ENCODE measurements at places on chromosomes 5 and 9.
A peak's percentile ranks its signal among the peaks of the same experiment; 100 is the strongest.

DNA sequence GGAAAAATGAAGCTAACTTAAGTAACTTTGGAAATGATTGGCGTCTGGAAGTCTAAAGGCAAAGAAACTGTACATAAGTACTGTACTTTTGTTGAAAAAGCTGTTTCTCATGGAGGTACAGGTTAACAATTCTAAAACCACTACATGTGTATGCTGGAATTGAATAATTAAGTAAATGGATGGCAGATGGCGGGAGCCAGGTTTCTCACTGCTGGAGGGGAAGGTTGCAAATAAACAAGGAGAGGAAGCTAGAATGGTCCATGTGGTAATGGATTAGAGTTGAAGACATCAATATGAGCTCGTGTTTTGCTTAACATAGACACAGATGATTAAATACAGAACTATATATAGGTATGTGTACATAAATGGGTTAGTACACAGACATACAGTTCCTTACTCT is 43.2 kb upstream of the ASTN2 start:
- DNase-seq, result no peak

- no peak for DNase-seq
Observed at GRCh38 chr5:73968729-73969128, 342.7 kb downstream of the ARHGEF28 start.

- DNase-seq, result no peak
Observed at GRCh38 chr5:148716716-148717115, 62.4 kb upstream of the HTR4 start.

DNA sequence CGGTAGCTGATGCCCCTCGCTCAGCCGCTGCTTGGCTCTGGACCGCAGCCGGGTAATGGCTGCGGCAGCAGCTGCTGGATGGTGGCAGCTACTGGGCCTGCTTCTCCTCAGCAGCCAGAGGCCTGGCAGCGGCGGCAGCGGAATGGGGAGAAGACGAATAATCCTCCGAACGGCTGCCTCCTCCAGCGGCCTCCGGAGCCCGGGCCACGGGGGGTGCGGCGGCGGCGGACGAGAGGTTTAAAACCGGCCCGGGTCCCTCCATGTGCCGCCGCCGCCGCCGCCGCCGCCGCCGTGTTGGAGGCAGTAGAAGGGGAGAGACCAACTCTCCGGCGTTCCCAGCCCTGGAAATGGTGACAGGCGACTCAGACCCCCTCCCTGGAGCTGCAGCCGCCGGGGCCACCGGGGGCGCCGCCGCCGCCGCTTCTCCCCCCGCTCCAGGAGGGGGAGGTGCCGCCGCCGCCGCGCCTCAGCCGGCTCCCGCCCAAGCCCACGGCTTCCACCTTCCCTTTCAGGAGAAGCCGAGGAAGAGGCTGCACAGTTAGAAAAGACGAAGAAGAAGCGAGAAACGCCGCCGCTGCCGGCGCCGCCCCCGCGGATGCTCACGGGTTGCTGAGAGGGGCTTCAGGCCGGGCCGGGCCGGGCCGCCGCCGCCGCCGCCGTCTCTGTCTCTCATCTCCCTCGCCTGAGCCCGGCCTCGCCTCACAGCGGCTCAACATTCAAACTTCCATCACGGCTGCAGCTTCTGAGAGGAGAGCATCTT is 118.4 kb upstream of the PRSS3 start:
- DNase-seq, result peak; percentile 85

GRCh38 chr9:117340422-117340821 is 74.4 kb downstream of the ASTN2 start:
- no peak for DNase-seq

DNA sequence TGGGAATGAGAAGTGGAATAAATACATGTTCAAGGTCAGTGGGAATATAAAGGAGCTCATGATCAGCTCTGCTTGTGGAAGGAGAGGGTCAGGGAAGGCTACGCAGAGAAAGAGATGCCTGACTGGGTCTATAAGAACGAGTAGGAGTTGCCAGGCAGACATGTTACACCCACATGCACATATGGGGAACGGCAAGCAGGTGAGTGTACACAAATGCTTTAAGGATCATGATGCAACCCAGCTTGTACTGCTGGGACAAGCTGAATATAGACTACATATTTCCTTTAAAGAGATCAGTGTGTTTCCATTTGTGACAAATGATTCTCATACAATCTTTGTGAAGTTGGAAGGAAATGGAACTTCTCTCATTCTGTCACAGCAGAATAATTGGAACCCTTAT is 141.7 kb downstream of the SPOCK1 start:
- DNase-seq, result no peak

GRCh38 chr5:36360307-36360706 is 58.6 kb upstream of the RANBP3L start:
- DNase-seq, result no peak

- DNase-seq, result no peak
Observed at GRCh38 chr5:142807372-142807911, 37.3 kb downstream of the ARHGAP26 start.

DNA sequence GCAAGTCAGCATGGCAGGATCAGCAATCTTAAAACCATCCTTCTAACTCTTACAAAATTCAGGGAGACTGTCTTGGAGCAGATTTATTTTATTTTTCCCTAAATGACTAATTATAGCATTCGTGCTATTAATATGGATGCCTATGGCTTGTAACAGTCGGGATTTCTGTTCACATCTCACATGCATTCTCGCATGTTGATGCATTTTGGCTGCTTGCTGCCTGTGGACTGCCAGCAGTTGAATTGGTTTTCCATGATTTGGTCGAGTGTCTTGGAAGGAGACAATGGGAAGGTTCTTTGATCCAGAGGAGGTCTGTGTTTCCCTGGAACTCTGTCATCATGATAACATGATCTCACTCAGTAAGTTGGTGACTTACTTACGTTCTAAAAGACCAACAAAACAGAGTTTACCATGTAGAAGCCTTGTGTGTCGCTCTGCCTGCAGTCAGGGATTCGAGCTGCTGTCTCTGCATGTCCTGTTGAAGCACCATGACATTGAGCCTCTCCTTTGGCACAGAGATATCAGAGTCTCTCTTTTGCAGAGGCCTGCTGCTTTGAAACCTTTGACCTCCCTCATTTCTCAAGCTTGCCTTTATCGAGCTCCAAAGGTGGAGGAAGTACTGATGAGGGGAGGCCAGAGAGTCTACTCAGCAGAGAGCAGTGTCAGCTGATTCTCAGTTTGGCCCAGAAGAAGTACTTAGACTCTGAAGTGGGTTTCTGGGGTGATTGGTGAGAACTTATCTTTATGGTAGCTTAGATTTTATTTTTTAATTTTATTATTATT is 82.4 kb downstream of the ARHGAP26 start:
- DNase-seq, result no peak

- no peak for DNase-seq
Observed at GRCh38 chr5:155616779-155617392, 603.3 kb downstream of the KIF4B start.

DNA sequence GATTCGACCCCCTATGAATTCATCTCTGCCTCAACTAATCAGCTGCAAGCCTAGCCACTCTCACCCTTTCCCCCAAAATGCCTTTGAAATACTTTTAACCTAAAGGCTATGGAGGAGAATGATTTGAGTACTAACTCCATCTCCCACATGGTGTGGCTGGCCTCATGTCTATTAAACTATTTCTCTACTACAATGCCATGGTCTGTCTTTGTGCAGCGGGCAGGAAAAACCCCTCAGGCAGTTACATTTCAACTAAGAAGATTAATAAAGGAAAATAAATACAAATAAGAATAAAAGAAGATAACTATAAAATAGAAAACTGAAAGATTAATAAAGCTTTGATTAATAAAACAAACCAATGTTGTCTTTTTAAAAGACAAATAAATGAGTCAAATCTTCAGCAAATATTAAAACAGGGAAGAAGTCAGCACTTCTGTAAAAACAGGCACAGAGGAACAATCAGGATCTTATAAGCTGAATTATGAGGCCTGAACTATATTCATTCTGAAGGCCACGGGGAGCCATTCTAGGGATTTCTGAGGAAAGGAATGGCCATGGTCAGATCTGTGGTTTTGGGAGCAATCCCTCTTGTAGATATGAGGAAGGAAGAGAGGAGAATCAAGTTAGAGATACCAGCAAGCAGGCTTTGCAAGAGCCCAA is 116.1 kb upstream of the SLC12A2 start:
- DNase-seq, result no peak
